ENCODE measurements at places on chromosomes 3 and 15.

GRCh38 chr15:52220251-52220650, 29.1 kb upstream of the GNB5 start:
- no peak for DNase-seq

DNA sequence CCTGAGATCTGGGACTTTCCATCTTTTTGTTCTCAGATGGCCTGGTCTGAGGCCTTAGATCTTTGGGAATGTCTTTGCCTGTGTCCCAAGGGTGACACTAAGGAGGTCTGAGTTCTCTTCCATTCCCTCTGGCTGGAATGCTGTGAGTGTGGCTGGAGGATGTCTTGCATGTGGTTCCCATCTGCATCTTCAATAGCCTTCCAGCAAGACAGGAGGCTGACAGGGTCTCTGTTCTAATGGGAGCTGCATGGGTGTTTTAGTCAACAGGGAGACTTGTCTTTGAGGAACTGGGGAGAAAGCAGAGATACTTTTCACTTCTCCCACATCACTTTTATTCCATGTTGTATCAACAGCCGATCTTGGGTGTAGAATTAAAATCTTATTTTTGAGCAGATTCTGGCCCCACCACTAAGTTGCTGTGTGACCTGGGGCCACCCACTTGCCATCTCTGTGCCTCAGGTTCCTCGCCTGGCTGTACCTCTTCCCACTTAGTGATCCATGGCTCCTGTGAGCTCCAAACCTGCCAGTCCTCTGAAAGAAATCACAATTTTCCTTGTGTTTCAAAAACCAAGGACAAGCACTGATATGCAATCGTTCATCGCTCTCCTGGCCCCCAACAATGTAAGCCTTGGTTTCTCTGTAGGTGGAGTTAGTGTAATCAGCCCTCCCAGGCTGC, 75.2 kb downstream of the LSM3 start:
- DNase-seq, result no peak

GRCh38 chr3:176286476-176287085, 910.7 kb downstream of the TBL1XR1 start:
- no peak for DNase-seq

GRCh38 chr15:86557018-86557550, 477.4 kb downstream of the AGBL1 start:
- no peak for DNase-seq

- no peak for DNase-seq
Measured at GRCh38 chr3:15387735-15388134, 39.6 kb downstream of the METTL6 start.

- DNase-seq, result no peak
Measured at GRCh38 chr3:96266395-96267190, 547.8 kb upstream of the EPHA6 start.

DNA sequence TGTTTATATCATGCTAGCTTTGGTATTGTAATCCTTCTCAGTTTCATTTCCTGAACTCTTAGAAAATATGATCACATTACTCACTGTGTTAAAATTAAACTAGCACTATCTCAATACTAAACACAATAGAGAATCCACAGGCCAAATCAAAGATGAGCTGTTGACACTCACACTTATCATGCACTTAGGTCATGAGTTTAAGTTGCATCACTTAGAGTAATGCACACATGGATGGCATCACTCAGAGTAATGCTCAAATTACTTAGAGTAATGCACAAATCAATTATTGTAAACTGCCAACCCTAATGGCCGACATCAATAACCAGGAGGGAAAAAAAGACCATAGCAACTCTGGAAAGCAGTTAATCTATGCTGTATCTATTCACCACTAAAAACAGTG, 40.0 kb upstream of the MCF2L2 start:
- no peak for DNase-seq

DNA sequence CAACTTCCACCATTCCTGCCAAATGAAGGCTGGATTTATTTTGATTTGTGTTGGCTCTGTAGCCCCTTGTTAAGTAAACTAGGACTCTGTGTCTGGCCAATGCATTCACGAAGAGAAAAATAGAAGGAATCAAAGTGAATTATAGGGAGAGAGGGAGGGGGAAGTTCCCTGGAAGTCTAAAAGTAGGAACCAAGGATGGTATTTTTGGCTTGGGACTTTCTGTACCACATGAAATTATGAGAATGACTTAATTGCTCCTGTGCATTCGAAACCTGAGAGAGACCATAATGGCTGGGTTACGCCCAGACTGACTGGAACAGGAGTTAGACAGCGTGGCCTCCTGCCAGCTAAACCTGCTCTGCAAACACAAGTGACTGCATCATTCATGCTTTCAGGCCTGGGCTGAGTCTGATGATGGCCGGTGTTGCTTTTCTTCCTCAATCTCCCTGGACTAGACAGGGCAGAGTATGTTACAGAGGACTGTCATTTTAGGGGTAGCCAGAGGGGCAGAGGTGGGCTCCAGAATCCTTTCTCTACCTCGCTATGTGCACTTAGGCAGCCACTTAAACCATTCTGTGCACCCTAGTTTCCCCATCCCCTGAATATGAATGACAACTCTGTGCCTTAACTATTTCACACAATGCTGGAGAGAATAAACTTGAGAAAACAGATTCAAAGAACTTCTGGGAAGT, 58.9 kb downstream of the MYO1E start:
- DNase-seq, result no peak

- no peak for DNase-seq
Measured at GRCh38 chr15:100208921-100209603, 132.7 kb downstream of the ADAMTS17 start.

DNA sequence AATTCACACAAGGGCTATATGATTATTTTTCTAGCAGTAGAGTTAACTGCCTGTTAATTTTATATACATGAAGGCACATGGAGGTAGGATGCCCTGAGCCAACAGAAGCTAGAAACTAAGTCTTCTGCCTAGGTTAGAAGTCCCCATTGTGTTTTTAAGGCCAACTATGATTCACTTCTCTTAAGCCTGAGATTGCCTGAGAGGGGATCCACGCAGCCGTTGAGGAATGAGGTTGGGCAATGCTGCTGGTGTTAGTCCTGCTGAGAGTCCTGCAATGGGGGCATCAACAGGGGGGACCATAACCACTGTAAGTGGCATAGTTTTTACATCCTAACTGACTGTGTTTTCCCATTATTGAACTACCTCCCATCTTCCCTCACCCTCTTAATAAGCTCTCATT, 60.1 kb upstream of the PFN2 start:
- DNase-seq, result no peak

DNA sequence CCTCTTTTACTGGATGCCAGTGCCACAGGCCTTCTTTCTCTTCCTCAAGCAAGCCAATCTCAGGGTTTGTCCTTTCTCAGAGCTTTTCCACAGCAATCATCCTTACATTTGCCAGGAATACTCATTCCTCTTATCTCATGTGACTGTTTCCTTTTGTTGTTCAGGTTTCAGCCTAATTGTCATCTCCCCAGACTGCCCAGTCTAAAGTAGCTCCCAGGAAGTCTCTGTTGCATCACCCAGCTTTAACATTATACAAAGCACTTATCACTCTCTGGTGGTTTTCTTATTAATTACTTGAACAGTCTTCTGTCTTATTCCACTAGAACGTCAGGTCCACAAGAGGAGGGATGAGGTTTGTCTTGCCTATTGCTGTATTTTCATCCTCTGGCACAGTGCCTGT, 65.8 kb downstream of the CADPS start:
- DNase-seq, result no peak

GRCh38 chr3:182331341-182331740, 462.0 kb upstream of the ATP11B start:
- DNase-seq, result no peak

DNA sequence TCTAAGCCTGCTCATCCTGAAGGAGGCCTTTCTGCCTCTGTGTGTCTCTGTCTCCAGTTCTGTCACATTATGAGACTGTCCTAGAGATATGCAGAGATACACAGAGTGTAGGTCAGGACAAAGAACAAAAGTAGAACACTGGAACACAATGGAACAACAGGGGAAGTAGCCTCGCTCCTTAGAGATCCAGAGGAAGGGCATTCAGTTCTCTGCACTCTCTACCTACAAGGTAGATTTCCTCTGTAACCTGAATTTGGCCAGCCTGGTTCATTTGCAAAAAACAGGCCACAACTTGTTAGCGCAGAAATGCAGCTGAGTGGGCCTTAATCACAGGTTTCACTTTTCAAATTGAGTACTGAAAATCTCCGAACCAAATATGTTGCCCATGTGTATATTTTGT, 19.4 kb downstream of the NEK10 start:
- no peak for DNase-seq

DNA sequence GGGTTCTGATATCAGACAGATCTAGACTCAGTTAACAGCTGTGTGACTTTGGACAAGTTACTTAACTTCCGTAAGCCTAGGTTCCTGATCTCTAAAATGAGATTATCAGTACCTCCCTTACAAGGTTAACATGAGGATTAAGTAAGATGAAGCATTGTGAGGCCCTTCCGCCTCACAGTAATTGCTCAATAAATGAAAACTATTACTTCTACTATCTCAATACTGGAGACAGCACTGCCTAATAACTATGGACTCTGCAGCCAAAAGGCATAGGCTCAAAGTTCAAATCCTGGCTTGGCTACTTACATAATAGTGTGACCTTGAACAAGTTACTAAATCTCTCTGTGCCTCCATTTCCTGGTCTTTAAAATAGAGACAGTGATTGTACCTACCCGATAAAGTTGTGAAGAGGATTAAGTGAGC, 82.0 kb upstream of the ATP11B start:
- DNase-seq, result no peak

DNA sequence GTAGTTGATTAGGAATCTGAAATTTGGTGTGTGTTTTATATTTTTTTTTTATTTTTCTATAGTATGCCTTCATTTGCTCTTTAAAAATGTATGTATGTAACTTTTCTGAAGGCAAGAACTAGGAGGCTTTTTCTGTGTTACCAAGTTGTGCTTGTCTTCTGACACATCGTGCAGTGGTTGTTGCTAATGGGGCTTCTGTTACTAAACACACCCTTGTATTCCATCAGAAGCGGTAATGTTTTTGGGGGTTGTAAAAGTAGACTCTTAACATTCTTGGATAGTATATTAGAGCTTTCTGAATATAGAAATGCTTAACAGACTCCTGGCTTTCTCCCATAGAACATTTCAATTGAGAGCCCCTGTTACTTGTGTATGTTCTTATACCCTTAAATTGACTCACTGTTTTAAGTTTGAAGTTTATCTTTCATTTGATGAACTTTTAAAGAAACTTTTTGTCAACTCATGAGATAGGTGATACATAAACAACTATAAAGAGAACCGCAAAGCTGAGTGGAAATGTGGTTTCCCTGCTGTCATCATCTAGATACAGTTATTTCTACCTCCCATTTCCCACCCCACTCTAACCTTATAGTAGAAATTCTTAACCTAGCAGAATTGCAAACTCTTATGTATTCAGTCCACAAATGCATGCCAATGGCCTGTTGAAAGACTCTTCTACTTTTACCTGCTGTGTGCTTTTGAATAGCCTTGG, 2.5 kb downstream of the TIPARP start:
- DNase-seq, result peak; percentile 8

DNA sequence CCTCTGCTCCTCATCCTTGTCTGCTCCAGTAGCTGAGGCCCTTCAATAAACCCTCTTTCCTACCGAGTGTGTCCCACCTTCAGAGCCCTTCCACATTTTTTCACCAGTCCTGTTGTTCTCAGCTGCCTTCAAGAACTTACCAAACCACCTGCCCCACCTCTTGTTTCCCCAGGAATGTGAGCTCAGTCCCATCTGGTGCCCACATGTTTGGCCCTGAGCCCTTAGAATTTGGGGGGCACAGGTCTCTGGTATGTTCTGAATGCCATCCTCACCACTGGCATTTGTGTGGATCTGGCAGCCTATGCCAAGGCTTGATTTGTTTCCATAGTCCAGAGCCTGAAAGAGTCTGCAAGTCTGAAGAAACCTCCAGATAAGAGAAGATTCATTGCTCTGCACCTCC, 315.2 kb upstream of the PPP2R3A start:
- DNase-seq, result no peak
